ENCODE measurements at places on chromosomes 4 and X.

- DNase-seq, result no peak
Measured at GRCh38 chr4:91113130-91113706, 986.0 kb downstream of the CCSER1 start.

GRCh38 chr4:180437601-180438000 lies 1805.6 kb upstream of the TENM3 start:
- DNase-seq, result no peak

DNA sequence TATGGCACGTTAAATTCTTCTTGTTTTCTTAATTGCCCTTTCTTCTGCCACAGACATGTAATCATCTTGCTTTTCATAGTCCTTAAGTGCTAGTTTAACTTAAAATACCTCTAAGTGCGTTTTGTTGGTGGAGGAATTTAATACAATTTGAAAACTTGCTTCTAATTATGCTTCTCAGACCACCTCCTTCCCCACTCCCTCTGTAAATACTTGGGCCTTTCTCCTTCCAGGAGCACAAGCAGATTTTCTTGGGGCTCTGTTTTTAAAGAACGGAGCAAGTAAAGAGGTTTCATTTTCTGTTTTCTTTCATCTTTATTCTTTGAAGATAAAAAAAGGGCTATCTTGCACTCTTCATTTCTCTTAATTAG lies 559 bp upstream of the PCDH18 start:
- no peak for DNase-seq

GRCh38 chrX:150036641-150037040 lies 98.3 kb upstream of the EOLA2 start:
- no peak for DNase-seq

- no peak for DNase-seq
Measured at GRCh38 chr4:992297-993110, 700 bp downstream of the SLC26A1 start.

All from activated naive CD4-positive, alpha-beta T cell (primary cell).